Right hindlimb (tissue), 1 donor: ENCODE measurements at places on chromosomes 11 and 22.

GRCh38 chr22:49650336-49651241 lies 177.1 kb downstream of the BRD1 start:
- no peak for DNase-seq

GRCh38 chr11:73200256-73200655 lies 17.8 kb upstream of the P2RY2 start:
- DNase-seq, result no peak

- DNase-seq, result no peak
Observed at GRCh38 chr22:22026157-22026831, 43.7 kb upstream of the TOP3B start.

DNA sequence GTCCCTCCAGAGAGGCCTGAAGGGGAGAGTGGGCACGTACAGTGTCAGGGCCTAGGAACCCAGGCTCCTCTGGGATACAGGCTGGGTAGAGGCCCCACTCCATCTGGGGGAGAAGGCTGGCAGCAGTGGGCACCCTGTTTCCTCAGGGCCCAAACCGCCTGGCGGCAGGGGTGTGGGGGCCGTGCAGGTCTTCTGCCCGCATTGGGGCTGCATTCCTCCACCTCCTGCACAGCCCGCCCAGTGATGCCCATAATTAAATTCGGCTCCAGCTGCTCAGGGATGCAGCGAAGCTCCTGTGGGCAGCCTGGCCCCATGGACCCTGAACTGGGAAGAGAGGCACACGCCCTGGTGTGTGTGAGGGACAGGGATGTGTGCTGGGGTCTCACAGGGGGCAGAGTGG lies 35.4 kb downstream of the KCNQ1OT1 start:
- DNase-seq, result no peak

DNA sequence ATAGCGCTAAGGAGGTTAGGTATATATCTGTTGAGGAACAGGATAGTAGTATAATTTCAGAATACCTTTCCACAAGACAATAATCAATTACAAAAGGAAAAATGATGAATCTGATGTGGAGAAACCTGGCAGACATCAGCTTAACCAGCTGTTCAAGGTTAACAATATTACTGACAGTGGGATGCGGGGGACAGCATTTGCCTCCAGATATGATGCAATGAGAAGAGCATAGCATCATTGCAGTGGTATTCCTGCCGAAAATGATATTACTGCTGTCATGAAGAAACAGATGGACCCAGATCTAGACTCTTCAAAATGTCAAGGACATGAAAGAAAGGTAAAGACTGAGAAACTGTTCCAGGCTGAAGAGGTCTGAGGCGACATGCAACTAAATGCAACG lies 49.7 kb downstream of the RBFOX2 start:
- no peak for DNase-seq

- DNase-seq, result peak; percentile 78
Observed at GRCh38 chr11:20127671-20128527, 32.4 kb downstream of the DBX1 start.

DNA sequence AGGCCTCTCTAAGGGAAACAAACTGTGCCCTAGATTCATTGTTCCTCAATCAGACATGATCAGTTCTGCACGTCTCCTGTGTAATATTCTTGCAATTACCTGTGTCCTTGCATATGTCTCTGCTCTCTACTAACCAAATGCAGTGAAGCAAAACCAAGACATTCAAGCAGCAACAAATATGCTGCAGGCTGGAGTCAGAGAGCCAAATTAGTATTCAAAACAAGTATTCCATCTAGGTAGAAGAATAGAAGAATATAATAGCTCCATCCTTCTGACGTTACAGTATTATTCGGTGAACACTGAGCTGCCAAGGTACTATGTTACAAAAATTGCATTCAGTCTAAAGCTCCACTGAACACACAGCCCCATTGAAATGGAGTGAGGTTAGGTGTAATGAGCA lies 51.8 kb downstream of the SLN start:
- no peak for DNase-seq

DNA sequence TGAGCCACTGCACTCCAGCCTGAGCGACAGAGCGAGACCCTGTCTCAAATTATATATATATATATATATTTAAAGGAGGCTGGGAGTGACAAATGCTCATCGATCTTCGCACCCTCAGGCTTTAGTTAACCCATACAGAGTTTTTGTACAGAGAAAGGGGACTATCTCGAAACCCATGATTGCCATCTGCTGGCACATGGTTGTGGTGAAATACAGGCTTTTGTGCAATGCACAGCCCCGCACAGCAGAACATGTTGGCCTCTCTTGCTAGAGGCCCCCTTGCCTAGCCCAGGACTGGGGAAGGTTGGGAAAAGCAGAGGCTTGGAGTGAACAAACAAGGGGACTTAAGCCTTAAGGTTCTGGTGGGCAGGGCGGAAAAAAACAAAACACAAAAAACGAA lies 3.6 kb downstream of the MYBPC3 start:
- DNase-seq, result no peak

DNA sequence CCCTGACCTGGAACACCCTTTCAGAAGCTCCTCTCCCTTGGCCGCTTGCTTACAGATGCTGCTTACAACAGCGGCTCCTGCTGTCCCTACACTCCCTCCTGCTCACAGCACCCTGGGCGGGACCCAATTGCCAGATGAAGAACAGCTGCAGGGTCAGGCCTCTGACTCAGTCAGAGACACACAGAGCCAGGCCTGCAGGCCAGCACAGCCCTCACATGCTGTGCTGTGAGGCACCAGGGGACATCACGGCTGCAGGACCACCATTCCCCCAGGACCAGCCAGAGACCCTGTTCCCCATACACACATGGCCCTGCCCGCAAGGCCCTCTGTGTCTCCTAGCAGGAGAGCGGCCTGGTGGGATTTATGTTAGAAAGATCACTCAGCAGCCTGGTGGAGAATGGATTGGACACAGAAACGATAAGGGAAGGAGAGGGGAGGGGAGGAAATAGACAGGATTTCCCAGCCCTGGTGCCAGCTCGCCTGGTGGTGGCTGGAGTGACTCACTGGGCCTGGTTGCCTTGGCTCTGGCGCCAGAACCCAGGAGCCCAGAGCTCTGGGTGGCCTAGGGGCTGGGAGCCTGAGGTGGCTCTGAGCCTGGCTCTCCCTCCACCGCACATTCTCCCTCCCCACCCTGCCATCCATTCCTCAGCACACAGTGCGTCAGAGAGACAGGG lies 6.7 kb downstream of the CAPN5 start:
- peak; percentile 93 for DNase-seq

DNA sequence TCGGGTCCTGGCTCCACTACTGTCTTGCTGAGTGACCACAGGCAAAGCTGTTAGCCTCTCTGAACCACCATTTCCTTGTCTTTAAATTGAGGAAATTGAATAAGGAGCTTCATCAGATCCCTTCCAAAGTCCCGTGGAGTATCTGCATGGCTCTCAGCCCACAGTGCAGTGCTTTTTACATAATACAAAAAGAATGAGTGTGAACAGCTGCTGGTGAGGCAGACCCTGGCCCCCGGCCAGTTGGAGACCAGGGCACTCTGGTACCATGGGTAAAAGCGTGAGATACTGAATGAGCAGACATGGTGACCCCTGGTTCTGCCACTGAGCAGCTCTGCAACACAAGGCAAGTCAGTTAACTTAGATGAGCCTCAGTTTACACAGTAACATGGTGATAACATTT lies 86.8 kb downstream of the GALNT18 start:
- DNase-seq, result peak; percentile 77

GRCh38 chr22:36156515-36157419 lies 3.8 kb downstream of the APOL3 start:
- peak; percentile 80 for DNase-seq

- peak; percentile 34 for DNase-seq
Observed at GRCh38 chr11:69395287-69395686, 86.2 kb upstream of the LINC01488 start.

DNA sequence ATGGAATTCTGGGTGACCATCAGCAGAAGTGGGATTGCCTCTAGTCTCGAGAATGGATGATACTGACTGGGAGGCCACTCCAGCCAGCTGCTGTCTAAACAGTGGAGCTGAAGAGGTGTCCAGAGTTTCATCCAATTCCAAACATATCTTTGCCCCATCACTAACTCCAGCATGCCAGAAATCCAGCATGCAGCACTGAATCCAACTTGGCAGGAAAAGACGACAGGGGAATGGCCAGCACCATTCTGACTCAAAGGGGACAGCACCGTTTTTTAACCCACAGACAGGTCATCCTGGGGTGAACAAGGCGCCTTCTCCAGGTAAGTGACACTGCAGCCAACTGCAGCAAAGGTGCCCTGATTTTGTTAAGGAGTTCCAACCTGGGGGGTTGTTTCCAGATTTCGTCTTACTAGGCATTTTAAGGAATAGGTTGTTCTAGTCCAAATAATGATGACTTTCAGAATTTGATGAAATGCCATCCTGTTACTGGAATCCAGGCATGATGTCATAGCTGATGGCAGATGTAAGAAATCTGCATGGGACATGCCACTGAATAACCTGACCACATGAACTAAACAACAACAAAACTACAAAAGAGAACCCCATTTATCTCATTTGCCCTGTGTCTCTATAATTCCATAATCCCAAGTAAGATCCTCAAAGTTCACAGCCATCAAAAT lies 32.3 kb downstream of the FEZ1 start:
- DNase-seq, result no peak
